Glomerular endothelial cell (primary cell): ENCODE measurements at places on chromosomes 4 and X.

DNA sequence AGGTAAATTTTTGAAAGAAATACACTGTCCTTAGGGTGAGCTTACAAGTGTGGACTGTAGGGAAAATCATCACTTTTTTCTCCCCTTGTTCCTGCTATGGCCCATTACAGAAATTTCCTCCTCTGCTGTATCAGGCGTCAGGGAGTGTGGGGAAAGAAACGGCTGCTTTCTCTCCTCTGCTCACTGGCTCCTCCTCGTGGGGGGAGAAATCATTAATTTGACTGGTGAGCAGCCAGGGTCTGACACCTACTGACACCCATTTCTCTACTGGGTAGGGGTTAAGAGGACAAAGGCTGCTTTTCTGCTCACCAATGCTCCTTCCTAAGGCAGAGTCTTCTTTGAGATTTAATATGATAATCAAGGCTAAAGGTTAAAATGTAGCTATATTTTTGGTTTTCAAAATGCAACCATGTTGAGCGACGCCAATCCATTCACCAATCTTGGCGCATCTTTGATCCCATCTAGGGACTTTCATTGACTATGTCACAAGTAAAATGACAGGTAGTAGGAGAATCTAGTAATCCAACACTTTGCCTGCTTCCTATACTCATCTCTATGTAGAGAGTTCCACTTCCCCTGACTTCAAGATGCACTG, 25.1 kb downstream of the SETD7 start:
- no peak for DNase-seq

DNA sequence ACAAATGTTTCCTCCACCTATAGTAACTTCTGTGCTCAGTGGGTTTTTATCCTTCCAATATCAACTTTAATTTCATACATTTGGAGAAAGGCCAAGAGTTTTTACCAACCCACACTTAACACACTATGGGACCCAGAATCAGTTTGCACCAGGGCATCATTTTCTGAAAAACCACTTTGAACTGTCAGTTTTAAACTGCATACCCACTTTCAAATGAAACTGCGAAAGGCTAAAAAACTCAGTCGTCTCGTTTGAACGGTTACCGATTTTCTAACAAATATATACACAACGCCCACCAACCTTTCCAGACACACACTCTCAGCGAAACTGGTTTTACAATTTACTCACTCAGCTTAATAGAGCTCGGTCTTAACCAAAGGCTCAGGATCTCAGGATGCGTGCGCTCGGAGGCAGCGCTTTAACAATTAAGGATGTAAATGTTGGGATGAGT, 376 bp downstream of the ABCG2 start:
- DNase-seq, result no peak

- DNase-seq, result no peak
Observed at GRCh38 chrX:101483705-101484104, 1.6 kb upstream of the ARMCX4 start.

GRCh38 chr4:10078481-10079233, 37.9 kb downstream of the WDR1 start:
- no peak for DNase-seq

DNA sequence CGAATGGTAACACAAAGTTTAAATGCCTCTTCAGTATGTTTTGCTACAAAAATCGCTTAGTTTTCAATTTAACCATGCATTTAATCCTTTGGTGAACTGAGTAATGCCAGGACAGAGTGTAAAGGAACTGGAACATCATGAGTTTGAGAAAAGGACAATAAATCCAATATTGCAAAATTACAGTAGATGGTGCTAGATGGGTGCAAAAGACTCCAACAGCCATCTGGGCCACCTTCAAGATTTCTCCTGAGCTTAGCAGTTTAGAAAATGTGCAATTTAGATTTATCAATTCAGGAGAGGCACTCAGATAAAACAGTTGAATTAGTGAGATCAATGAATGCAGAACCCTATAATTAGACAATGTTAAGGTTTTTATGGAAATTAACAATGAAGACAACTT, 33.2 kb upstream of the MID1IP1 start:
- DNase-seq, result no peak

DNA sequence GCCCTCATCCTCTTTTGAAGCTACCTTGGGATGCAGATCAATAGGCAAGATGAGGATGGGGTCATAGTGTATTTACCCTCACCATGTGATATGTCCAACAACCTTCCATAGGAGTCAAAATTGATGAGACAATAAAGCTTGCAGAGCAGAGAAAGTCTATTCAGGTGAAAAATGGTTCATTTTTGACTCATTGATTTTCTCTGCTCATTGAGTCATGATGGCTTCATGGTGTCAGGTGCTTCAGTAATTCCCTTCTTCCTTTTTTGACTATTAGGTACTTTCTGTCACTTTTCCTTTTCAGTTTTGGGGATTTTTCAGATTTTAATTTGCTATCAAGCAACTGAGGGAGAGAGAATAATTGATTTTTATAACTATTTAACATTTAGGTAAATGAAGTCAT, 55.9 kb upstream of the IL2 start:
- DNase-seq, result no peak

GRCh38 chr4:132707955-132708354, 441.1 kb upstream of the PCDH10 start:
- no peak for DNase-seq

- DNase-seq, result peak; percentile 47
Observed at GRCh38 chrX:129606918-129607317, 47.8 kb downstream of the APLN start.

GRCh38 chr4:28548594-28548993, 1688.0 kb downstream of the STIM2 start:
- no peak for DNase-seq

GRCh38 chr4:161364681-161365080, 799.1 kb downstream of the FSTL5 start:
- no peak for DNase-seq

DNA sequence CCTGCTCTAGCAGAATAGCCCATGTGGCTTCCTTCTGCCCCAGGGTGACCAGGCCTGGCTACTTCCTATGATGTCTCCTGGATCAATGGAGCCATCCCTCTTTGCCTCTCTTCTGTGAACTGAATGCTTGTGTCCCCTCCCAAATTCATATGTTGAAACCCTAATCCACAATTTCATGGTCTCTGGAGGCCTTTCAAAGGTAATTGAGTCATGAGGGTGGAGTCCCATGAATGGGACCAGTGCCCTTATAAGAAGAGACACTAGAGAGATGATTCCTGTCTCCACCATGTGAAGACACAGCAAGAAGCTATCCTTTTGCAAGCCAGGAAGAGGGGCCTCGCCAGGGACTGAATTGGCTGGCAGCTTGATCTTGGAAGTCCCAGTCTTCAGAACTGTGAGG, 18.4 kb downstream of the CCKAR start:
- DNase-seq, result no peak

DNA sequence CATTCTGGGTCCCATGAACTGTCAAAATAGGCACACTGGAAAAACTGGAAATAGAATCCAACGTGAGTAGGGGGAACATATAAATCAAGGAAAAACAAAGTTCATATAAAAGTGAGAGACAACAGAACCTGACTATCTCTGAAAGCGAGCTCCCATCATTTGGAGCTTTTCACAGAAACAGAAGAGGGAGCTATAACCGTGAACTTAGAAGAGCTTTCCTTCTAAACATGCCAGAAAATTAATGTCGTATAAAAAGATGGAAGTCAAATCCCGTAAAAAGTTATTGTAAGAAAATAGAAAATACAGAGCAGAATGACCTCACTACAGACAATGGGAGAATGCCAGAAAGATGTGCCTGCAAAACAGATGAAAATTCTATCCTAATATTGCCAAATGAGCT, 23.9 kb upstream of the HSD17B10 start:
- DNase-seq, result no peak

DNA sequence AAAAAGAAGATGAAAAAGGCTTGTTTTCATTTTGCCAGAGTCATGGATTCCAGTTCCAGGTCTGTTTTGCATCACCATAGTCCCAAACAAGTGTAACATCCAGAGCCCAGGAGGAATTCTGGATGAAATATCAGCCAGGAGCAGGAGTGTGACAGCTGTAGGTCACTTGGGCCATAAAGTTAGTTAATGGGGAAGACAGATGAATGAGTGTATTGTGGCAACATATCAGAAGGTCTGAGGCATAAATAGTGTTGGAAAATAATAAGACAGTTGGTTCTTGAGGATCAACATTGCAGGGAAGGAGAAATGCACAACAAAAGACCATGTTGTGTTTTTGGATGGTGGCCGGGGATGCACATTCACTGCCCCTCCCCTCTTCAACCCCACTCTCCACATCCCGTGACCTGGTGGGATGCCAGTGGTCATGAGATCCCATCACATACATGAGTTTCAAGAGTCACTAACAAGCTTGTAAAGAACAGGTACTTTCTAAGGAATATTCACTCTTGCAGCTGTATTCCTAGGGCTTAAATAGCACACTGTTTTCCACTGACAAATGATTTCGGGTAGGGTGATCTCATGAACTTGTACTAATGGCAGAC, 83.1 kb upstream of the IGFBP7 start:
- DNase-seq, result no peak

DNA sequence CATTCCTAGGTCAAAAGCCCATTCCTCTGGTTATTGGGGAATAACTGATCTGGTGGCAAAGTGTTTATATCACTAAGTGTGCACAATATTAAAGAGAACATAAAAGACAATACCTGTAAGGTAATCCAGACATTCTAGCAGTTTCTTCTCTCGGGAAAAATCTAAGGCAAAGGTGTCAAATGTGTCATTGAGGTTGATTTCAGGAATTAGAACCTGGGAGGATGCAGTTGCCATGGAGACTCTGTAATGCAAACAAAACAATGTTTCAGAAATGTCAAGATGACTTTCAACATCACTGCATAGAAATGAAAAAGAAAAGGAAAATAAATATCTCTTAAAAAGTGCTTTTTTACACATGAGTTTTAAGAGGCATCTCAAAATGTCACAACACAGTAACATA, 145.9 kb downstream of the MID1 start:
- DNase-seq, result no peak

- DNase-seq, result no peak
Observed at GRCh38 chrX:10310511-10310910, 153.7 kb downstream of the CLCN4 start.

DNA sequence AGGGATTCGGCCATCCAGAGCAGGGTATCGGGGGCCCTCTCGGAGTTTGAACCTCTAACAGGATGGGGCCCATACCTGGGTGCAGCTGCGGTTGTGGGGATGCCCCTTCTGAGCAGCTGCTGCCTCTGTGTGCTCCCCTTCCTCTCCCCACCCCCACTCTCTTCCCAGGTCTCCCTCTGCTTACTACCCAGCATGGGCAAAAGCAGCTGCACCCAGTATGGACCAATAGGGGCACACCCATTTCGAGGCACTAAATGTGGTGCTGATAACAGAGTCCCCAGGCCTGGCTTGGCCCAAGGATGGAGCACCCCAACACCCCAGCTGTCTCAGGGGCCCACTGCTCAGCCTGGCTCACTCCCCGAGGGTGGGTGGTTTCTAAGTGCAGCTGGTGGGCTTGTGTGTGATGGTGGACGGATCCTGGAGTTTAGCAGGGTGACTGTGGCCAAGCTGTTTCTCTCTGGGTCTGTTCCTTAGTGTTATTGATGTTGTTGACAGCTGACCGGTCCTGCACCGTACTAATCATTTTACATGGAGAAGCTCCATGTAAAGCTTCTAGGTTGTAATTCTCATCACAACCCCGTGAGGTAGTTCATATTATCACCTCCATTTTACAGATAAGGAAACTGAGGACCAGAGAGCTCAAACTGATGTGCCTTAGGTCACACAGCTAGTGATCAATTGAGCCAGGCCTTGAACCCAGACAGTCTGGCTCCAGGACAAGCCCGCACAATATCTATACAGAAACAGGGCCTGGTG, 13.1 kb upstream of the KIAA0232 start:
- no peak for DNase-seq

GRCh38 chrX:53284684-53285447, 3.5 kb upstream of the IQSEC2 start:
- DNase-seq, result no peak

GRCh38 chr4:176921256-176921655, 128.5 kb upstream of the VEGFC start:
- no peak for DNase-seq

GRCh38 chr4:102764901-102765300, 4.1 kb upstream of the MANBA start:
- no peak for DNase-seq

GRCh38 chrX:1582686-1583437, 8.5 kb upstream of the AKAP17A start:
- no peak for DNase-seq

DNA sequence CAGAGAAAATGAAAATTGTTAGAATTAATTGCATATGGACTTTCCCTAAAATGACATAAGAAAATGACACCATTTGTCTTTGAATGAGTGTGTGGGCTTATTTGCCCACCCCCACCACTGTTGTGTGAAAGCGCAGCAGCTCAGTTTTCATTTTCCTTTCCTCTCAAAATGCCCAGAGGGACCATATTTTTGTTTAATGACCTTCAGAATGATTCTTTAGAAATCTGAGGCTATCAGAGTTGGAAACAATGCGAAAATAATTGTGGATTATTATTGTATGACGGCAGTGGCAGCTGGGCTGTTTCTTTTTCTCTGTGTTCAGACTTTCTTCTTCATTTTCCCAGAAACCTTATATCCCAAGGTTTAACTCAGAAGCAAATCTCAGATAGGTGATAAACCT, 44.6 kb upstream of the TEX13A start:
- no peak for DNase-seq

DNA sequence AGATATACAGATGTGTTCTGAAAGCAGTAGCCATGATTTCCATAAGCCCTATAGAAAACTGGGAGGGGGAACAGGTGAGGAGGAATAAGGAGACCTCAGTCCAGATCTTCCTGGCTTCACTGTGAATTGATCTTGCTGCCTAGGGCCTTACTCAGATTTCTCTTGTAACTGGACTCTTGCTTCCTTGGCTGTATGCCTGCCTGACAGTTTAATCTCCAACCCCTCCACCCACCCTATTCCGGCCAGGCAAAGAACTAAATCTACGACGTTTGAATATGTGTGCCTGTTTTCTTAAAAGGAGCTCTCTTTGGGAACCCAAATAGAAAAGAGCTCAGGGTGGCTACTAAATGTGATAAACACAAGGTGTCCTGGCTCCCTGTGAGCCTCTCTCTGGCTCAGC, 173.0 kb downstream of the GPC3 start:
- no peak for DNase-seq

- no peak for DNase-seq
Observed at GRCh38 chrX:125544856-125545255, 225.2 kb downstream of the TEX13C start.

- no peak for DNase-seq
Observed at GRCh38 chrX:41720125-41720779, 3.7 kb upstream of the GPR82 start.

GRCh38 chrX:21926527-21927278, 13.8 kb upstream of the SMS start:
- peak; percentile 95 for DNase-seq

DNA sequence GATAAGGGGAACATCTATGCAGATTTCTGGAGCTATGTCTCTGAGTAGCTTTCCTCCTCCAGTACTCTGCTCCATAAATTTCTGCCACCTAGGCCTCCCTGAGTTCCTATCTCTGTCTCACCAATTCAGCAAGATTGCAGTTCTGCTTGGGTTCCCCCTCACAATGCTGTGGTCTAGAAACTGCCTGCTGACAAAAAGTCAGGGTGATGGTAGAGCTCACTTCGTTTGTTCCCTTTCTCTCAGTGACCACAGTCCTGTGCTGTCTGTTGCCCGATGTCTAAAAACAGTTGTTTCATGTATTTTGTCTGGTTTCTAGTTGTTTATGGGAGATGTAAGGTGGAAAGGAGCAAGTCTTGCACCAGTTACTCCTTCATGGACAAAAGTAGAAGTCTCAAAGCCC, 41.1 kb downstream of the AMMECR1 start:
- DNase-seq, result no peak

GRCh38 chrX:75337525-75337924, 63.6 kb downstream of the UPRT start:
- no peak for DNase-seq

GRCh38 chr4:127291316-127291715, 341.4 kb upstream of the INTU start:
- no peak for DNase-seq
